ENCODE measurements at places on chromosomes 13 and 19.

DNA sequence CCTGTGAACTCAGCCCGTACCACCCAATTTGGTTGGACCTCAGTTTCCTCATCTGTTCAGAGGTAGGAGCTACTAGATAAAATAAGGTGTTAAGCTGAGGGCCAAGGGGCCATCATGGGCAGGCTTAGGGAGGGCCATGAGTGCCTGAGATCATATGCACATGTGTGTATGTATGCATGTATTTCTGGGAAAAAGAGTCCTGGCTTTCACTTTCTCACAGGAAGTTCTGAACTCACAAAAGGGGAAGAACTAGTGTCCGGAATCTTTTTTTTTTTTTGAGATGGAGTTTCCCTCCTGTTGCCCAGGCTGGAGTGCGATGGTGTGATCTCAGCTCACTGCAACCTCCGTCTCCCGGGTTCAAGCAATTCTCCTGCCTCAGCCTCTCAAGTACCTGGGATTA is 18.9 kb downstream of the TGFB1 start:
- DNase-seq: no peak

DNA sequence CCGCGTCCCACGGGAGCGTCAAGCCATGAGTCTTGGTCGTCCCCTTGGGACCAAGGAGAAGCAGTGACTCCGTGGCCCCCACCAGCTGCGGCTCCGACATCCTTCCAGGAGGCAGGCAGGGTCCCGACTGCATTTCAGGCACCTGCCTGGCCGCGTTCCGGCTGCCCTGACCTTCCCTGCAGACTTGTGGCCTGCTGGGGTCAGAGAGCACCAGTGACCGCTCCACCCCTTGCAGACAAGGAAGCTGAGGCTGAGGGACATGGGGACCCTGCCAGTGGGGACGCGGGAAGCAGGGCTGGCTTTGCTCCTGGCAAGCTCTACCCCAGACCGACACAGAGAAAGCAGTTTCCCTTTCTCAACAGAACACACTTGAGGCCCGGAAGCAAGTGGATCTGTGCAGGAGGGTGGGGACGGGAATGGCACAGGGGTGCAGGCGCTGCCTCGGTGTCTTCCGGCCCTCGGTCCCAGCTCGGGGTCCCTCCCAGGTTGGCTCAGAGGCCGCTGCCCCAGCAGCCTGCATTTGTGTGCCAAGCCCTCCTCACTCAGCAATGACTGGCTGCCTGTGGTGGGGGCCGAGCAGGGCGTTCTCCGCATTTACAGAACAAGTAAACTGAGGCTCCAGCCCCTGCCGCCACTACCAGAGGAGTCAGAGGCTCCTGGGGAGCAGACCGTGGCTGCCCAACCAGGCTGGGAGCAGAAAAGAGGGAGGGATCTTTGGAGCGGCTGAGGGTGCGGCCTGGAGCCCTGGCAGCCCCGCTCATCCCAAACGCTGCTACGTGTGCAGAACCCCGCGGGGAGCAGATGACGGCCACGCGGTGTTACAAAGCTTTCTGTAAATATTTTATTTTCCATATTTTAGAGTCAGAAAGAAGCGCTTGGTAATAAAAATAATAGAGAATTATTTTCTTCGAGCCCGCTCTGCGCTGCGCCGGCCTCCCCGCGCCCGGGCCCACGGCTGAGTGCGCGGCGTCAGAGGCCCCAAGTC is 43.9 kb downstream of the GAS6 start:
- no peak for DNase-seq

DNA sequence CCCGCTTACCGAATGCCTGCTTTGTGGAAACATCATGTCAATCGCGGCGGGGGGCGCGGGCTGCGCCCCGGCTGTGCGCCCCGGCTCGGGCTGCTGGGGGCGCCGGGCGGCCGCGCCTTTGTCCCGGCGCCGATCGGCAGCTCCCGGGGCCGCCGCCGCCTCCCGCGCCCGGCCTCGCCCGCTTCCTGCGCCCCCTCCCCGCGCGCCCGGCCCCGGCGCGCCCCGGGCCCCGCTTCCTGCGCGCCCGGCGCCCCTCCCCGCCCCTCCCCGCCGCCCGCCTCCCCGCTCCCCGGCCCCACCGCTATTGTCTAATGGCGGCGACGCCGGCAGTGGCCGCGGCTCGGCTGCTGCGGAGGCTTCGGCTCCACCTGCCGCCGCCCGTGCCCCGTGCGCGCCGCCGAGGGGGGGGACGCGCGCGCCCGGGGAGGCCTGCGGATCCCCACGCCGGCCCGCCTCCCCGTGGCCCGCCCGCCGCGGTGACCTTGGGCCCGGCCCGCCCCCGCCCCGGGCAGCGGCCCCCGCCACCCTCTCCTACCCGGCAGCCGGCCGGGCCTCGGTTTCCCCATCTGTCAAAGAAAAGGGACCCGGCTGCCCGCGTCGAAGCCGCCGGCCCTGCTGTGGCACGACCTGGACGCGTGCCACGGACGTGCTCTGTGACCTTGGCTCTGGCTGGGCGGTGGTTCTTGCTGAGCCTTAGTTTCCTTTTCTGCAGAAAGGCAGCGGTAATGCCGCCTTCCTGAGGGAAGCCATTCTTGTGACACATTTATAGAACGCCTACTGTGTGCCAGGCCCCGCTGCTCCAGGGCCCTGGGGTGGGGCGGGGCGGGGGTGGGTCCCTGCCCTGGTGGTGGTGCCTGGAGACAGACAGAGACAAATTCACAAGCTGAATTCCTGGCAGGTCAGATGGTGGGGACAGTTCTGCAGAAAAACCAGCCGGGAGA is at the start of gene TLE5:
Gene TLE5, minus strand, starts transcription at position 331 of the 941 bp plus-strand sequence. Its CDS starts 295 bp downstream, at position 36.
- peak; percentile 47 for DNase-seq

DNA sequence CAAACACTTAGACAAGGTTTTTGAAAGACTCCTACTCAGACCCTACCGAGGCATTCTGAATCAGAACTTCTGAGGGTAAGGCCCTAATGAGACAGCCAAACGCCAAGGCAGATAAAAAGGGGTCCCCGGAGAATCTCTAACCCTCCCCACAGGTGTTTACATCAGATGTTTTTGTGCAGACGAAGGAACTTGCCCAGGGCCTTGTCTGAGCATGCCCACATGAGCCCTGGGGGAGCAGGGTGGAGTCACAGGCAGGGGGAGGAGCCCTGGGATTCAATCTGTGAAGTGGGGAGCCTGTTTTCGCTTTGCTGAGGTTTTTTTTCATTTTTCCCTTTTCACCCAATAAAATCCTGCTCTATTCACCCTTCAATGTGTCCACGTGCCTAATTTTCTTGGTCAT is 61.6 kb upstream of the MED4 start:
- peak; percentile 26 for DNase-seq

DNA sequence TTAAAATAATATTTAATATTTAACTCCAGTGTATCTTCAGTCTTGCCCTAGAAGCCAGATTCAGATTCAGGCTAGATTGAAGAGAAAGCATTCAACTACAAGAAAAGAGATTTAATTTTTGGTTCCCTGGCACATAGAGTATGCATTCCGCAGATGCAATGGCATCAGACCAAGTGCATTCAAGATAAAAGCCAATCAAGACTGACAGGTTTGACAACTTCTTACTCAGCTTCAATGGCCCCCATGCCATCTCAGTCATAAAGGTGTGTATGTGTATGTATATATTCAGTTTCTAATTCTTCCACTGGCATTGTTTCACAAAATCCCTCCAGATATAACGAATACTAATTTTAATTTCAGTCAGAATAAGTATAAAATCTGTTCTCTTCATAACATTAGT is 650.8 kb upstream of the GPC6 start:
- DNase-seq: no peak

DNA sequence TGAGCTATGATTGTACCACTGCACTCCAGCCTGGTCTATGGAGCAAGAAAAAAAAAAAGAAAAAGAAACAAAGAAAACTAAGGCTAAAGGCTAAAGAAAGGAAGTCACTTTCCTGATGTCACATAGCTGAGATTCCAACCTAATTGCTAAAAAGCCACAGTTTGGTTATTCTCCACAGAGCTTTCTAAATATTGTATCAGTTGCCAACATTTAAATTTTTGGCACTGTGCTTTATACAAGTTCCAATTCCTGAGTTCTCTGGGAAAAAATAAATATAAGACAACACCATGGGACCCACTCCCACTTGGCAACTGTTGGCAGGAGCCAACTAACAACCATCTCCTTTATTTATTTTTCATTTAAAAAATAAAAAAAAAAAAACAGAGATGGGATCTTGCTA is 11.2 kb upstream of the LYPD3 start:
- no peak for DNase-seq

- DNase-seq: no peak
Measured at GRCh38 chr13:99214232-99214631, 13.6 kb downstream of the UBAC2 start.

DNA sequence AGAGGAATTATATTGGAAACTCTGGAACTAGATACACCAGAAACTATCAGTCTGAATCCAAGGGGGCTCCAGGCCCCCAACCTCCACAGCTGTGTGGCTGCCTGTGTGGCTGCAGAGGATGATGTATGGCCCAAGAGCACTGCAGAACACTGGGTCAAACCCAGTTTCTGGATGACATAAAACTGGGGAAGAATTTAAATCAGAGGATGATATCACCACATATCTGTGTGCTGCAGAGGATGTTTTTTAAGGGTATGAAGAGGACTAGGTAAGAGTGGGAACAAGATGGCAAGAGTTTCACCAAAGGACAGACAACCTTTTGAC is 226.4 kb downstream of the SUCLA2 start:
- no peak for DNase-seq

DNA sequence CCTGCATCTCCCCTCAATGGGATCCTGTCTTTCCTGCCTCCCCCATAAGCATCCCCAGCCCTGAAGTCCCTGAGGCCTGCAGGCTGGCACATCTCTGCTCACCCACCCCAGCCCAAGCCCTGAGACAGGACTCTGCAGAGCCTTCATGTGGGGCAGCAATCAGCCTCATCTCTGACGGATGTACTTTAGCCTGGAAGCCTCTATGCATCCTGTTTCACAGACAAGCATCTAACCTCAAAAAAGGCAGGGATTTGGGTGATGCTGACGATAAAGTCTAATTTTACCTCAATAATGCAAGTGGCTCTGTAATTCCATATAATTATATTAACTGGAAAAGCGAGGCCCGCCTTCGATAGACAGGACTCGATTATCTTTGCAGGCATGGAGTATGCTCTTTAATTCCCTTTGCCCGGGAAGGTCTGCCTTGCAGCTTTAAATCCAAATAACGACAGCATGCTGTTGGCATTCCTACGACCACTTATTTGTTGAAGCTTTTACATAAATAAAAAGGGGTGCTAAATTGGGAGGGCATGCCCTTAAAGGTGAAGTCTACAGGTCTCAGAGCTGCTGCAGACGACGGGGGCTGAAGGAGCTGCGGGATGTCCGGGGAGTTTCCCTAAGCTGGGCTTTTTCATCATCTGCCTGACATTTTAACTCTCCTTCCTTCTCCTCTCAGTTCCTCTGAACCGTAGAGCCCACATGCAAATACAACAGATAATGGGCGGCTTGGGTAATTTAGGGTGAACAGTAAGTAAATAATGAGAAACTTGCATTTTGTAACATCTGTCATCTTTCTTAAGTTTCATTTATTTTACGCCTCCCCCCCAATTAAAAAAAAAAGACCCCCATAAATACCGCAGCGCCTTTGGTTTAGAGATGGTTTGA is 211.5 kb downstream of the URI1 start:
- DNase-seq: no peak

GRCh38 chr19:5025027-5025426 is 56.1 kb downstream of the KDM4B start:
- DNase-seq: no peak

- no peak for DNase-seq
Measured at GRCh38 chr13:51525567-51526167, 58.6 kb upstream of the WDFY2 start.

- no peak for DNase-seq
Measured at GRCh38 chr13:51832471-51833152, 12.4 kb downstream of the TMEM272 start.

DNA sequence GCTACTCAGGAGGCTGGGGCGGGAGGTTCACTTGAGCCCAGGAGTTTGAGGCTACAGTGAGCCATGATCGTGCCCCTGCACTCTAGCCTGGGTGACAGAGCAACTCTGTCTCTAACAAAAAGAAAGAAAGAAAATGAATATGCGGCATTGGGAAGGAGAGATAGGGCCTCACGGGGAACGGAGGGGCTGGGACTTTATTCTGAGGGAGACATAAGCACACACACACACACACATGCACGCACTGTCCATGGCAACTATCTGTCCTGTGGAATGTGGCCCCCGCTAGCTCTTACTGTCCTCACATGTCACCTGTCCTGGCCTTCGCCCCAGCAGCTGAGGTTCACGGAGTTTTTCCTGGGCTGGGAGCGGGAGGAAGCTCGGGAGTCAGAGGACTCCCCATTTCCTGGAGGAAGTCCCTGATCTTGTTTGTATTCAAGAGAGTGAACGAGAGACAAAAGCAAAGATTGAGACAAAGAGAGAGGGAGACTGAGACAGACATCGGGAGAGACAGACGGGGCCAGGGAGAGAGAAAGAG is 654 bp downstream of the STAP2 start:
- DNase-seq: no peak

- no peak for DNase-seq
Measured at GRCh38 chr13:98919566-98919965, 58.3 kb downstream of the DOCK9 start.

DNA sequence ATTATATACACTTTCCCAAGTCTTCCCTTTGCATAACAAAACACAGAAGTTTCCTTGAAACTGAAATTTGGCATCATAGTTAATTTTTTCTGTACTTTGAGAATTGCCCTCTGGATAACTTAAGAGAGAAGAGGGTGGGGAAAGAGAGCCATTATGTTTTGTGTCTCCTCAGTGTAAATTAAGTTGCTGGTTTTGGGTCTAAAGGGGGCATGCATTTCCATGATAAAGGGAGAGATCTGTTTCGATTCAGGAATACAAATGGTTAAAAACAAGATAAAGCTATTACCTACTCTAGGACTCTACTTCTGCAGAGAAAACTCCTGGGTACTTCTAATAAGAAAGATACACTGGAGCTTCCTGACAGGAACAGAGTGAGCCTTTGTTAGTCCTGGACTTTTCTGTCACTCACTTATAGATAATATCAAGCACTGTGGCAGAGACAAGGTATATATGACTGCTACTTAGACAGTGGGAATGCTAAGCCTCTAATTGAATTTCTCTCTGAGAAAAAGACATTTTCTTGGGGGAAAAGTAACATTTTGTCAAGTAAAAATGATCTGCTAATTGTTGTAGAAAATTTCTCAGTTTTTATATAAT is 142.8 kb upstream of the PCDH9 start:
- no peak for DNase-seq

DNA sequence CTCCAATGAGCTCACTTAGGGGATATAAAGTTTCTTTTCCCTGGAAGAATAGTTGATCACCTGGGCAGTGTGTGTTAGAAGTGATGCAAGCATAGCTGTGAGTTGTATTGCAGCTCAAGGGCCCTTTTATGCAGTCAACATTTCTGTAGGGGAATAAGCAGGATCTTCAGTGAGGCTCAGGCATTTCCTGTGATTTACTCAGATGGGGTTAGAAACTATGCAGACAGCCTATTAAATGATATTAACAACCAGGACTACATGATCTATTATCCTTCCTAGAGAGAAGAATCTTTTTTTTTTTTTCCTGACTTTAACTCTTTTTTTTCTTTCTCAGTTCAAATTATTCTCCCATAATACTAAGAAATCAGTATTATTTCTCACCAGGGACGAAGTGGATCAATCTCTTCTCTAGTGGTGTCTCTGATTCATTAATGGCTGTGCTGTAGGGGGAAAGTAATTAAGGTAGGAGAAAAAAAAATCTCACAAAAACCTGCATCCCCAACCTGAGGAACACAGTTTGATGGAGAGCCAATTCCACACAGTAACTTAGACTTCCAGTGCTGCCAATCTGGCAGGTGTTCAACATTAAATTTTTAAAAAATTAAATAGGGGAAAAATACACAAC is 126.4 kb upstream of the SLC10A2 start:
- no peak for DNase-seq

- DNase-seq: no peak
Measured at GRCh38 chr19:49057636-49058234, at the start of gene CGB7. CGB7 (minus strand) TSS chr19:49057749; CDS start chr19:49055375, 2,374 bp downstream.

- no peak for DNase-seq
Measured at GRCh38 chr13:88000787-88001186, 329.6 kb downstream of the SLITRK5 start.

All from activated CD4-positive, CD25-positive, alpha-beta regulatory T cell treated with anti-CD3 and anti-CD28 coated beads, Interleukin-2, amount 50 U/mL, for 16 hours (primary cell).